ENCODE measurements at places on chromosomes 7 and 10. TPM values are rescaled to one million over a fixed set of nuclear protein-coding genes. Genes with fewer than 3 reads are reported as not detected.

The PON1 gene
- 0.45 TPM for polyA plus RNA-seq

The PPP1R3C gene
- polyA plus RNA-seq, result 201 TPM

The ADCY1 gene
- polyA plus RNA-seq, result 1.9 TPM

The GRID2IP gene
- polyA plus RNA-seq, result 0.86 TPM

The ASB13 gene
- polyA plus RNA-seq, result 11.6 TPM

The ADRA2A gene
- polyA plus RNA-seq, result 0.33 TPM

The SSBP1 gene
- 115 TPM for polyA plus RNA-seq

The ZNF736 gene
- 21.9 TPM for polyA plus RNA-seq

The FFAR4 gene
- 0.13 TPM for polyA plus RNA-seq

The PTPRE gene
- polyA plus RNA-seq, result 7.6 TPM

The DMBT1 gene
- polyA plus RNA-seq, result 1.0 TPM

The RET gene
- 2.0 TPM for polyA plus RNA-seq

The PNLIPRP3 gene
- polyA plus RNA-seq, result not detected

The AGR3 gene
- 29.6 TPM for polyA plus RNA-seq

The AKR1E2 gene
- polyA plus RNA-seq, result 8.6 TPM

The PYROXD2 gene
- polyA plus RNA-seq, result 33.8 TPM

The C10orf105 gene
- 0.51 TPM for polyA plus RNA-seq

All from right lung (tissue), 10 donors.